Stimulated activated CD4-positive, alpha-beta T cell treated with anti-CD3 and anti-CD28 coated beads, Interleukin-4, amount 100 ng/mL, for 1 hour (primary cell): ENCODE measurements at places on chromosomes 5 and 9.

- no peak for DNase-seq
Observed at GRCh38 chr9:129464972-129465833, 155.7 kb downstream of the C9orf50 start.

- no peak for DNase-seq
Observed at GRCh38 chr5:68891718-68892117, 202.1 kb upstream of the SLC30A5 start.

DNA sequence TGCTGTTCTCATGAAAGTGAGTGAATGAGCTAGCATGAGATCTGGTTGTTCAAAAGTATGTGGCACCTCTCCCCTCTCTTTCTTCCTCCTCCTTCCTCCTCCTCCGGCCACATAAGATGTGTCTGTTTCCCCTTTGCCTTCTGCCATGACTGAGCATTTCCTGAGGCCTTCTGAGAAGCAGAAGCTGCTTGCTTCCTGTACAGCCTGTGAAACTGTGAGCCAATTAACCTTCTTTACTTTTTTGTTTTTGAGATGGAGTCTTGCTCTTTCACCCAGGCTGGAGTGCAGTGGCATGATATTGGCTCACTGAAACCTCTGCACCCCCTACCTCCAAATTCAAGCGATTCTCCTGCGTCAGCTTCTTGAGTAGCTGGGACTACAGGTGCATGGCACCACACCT lies 6.1 kb downstream of the S100Z start:
- peak; percentile 3 for DNase-seq

DNA sequence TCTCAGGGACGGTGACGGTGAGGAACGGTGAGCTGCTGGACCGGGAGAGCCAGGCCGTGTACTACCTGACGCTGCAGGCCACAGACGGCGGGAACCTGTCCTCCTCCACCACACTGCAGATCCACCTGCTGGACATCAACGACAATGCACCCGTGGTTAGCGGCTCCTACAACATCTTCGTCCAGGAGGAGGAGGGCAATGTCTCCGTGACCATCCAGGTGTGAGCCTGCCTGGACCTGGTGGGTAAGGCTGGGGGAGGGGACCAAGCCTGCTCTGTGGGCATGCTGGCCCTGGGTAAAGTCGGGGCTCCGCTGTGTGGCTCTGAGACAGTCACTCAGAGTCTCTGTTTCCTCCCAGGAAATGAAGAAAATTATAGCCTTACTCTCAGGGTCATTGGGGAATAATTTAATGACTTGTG lies 29.3 kb downstream of the CDHR2 start:
- peak; percentile 45 for DNase-seq

GRCh38 chr5:56467176-56467717 lies 234.1 kb upstream of the ANKRD55 start:
- DNase-seq, result no peak

GRCh38 chr5:126509339-126509738 lies 85.7 kb downstream of the ALDH7A1 start:
- DNase-seq, result no peak

DNA sequence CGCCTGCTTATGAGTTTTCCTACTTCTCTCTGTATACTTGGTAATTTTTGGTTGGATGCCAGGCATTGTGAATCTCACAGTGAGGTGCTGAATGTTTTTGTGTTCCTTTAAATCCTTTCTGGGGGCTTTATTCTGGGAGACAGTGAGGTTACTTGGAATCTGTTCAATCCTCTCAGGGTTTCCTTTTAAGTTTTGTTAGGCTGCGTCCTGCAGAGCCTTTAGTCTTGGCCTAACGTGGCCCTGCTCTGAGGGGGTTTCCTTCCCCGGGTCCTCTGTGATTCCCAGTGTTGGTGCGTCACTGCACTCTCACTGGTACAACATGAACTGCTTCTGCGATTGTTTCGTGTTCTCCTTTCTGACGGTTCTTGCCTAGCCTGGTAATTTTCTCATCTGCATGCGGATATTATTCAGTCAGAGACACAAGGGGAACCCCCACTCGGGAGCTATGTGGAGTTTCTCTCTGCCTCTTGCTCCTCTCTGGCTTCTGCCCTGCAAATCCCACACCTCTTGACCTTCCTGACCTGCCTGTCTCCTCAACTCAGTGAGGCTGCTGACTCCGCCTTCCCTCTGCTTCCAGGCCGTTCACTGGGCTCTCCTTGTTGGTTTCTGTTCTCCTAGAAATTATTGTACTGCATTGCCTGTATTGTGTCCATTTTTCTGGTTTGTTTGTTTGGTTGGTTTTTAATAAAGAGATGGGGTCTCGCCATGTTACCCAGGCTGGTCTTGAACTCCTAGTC lies 128.1 kb downstream of the DAB2IP start:
- no peak for DNase-seq

- DNase-seq, result no peak
Observed at GRCh38 chr9:4124266-4124665, 175.6 kb downstream of the GLIS3 start.

GRCh38 chr9:9557804-9558334 lies 1054.9 kb downstream of the PTPRD start:
- DNase-seq, result no peak

GRCh38 chr9:129165198-129165597 lies 12.9 kb downstream of the IER5L start:
- no peak for DNase-seq

DNA sequence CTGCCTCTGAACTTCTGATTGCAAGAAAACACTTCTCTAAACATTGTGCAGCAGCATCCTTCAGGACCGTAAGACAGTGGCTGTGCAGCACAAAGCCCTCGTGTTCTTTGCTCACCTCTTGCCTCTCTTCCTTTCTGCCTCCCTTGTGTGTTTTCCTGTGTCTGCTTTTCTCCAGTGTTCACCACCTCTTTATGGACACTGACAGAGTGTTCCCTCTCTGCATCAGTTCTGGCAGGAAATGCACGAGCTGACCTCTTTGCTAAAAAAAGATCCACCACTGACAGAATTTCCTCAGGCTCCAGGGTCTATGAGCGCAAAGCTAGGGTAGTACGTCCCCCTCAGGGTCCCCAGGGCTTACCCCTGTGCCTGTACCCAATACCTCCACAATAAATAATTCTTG lies 74.3 kb downstream of the C5orf15 start:
- no peak for DNase-seq

GRCh38 chr5:115209279-115209678 lies 39.6 kb upstream of the TRIM36 start:
- peak; percentile 5 for DNase-seq
